ENCODE measurements at places on chromosomes 12 and 14.

DNA sequence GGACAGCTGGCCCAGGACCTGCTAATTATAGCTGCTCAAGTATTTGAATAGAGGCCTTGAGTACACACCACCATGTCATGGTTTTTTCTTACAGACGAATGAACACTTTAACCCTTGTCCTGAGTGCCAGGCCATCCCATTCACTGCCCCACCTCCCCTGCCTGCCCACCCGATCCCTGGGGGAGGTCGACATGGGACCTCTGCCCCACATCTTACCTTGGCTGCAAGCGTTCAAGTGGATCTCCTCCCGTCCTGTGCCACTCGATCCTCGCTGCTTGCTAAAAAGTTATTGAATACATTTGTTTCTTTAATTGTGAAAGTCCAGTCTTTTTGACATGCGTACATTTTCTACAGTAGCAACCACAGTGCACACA lies 10.3 kb downstream of the RTL1 start:
- no peak for DNase-seq

DNA sequence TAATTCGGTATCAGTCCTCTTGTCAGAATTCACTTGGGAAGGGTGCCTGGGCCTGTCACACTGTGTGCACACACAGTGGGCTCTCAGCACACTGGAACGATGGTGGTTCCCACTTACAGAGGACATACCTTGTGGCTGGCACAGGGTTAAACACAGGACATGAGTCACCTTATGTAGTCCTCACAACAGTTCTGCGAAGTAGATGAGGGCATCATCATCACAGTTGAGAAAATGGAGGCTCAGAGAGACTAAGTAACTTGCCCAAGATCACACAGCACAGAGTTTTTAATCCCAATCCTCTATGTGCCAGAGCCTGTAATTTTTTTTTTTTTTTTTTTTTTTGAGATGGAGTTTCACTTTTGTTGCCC lies 90.7 kb downstream of the NINJ2 start:
- DNase-seq, result no peak

- peak; percentile 26 for DNase-seq
These were observed 334.0 kb downstream of the BTG1 start for GRCh38 chr12:91811481-91812287.

- no peak for DNase-seq
These were observed 1.2 kb downstream of the ZBTB25 start for GRCh38 chr14:64502456-64502855.

- no peak for DNase-seq
These were observed 88.1 kb downstream of the TMEM30B start for GRCh38 chr14:61192989-61193388.
